ENCODE measurements at places on chromosomes 16 and 17.
A peak's percentile ranks its signal among the peaks of the same experiment; 100 is the strongest.

GRCh38 chr16:2019518-2019920 is at the start of gene NPW:
NPW (plus strand) TSS chr16:2019785.
- no peak for DNase-seq

- DNase-seq = no peak
Observed at GRCh38 chr17:80892900-80893603, 98.6 kb upstream of the CHMP6 start.

- DNase-seq = no peak
Observed at GRCh38 chr16:80283466-80284392, 257.1 kb upstream of the DYNLRB2 start.

DNA sequence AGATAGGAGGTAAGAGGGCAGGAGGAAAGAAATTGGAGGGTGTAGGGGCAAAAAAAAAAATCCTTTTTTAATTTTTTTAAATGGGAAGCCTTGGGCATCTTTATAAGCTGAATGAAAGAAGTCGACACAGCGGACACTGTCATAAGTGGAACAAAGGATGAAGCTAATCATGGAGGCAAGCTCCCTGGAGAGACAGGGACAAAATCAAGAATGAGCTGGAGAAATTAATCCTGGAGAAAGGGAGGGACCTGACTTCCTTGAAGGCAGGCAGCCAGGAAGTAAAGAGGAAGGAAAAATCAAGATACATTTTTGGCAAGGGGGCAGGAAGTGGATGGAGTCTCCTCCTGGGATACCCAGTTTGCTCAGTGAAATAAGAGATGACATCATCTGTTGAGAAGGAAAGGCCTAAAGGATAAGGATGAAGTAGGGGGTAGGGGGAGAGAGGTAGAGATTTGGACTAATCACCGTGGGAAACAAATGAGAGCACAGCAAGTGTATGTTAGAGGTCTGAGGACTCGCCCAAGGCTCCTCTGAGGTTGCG is 179.3 kb downstream of the SLC39A11 start:
- no peak for DNase-seq

DNA sequence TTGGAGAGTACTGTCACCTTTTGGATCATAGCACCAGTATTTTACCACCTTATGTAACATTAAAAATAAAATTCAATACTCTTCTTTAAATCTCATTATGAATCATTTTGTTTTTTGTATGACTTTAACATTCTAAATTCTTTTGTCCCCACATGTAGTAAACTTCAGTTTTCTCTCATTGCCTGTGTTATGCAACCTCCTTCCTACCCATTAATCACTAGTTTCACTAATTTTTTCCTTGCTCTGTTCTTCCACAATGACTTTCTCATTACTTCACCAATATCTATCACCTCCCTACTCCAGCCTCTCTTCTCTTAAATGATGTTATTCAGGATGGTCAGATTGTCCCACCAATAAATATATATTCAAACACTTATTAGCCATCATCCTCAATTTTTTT is 68.7 kb downstream of the TTC19 start:
- no peak for DNase-seq

DNA sequence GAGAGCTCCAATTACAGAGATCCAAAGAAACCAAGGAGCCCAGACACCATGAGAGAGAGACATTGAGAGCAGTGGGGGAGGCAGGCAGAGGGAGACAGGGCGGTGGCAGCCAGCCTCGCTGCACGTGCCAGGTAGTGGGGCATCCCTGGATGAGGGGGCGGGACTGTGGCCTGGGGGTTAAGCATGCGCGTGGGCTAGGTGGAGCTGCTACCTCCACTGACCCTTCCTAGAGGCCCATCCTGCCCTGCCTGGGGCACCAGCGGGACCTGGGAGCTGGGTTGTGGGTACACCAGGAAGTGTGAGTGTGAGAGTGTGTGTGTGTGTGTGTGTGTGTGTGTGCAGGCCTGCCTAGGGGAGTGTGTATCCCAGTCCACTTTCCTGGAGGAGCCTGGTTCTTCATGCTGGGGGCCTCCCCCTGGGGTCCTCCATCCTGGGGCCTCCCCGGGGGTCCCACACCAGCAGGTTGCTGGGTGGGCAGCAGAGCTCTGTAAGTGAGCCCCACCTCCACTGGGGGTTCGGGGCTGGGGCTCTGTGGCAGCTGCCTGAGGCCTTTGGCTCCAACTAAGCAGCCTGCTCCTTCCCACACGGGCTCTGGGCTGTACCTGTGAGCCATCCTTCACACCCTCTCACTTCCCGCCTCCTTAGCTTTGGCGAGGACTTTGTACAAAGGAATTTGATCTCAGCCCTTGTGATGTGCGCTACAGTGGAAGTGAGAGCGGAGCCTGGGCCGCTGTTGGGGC is 127.4 kb downstream of the IRF8 start:
- DNase-seq = no peak

DNA sequence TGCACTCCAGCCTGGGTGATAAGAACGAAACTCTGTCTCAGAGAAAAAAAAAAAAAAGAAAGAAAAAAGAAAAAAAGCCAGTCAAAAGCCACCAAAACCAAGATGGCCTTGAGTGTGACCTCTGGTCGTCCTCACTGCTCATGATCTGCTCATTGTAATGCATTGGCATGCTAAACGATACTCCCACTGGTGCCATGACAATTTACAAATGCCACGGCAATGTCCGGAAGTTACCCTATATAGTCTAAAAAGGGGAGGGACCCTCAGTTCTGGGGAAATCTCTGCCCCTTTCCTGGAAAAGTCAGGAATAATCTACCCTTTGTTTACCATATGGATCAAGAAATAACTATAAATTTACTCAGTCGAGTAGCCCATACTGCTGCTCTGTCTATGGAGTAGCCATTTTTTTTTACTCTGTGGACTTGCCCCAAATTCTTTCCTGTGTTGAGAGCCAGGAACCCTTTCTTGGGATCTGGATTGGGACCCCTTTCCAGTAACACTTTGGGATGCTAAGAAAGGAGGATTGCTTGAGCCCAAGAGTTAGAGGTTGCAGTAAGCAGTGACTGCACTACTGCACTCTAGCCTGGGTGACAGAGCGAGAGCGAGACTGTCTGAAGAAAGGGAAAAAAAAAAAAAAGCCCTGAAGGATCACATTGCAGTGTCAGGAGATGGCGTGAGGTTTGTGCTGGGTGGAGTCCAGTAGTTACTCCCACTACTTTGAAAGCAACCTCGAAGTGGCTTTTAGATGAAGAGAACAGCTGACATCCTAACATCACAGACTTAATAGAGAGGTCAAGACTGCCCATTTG is 3.7 kb upstream of the TMEM231 start:
- no peak for DNase-seq

DNA sequence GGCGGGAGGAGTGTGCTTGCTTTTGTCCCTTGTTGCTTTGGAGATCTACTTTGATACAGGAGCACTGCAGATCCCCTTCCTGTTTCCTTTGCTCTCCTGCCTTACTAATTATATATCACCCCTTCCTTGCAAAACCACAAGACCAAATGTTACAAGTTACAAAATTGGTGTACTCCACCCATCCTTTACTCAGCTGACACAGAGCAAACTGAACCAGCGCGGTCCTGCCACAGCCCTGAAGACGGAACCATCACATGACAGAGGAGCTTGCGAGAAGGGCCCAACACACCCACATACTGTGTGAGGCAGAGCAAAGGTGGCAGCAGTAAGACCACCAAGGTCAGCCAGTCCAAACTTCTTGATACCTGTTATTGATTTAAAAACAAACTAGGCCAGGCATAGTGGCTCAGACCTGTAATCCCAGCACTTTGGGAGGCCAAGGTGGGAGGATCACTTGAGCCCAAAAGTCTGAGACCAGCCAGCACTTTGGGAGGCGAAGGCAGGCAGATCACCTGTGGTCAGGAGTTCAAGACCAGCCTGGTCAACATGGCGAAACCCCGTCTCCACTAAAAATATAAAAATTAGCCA is 33.2 kb downstream of the CYTH1 start:
- peak; percentile 80 for DNase-seq

DNA sequence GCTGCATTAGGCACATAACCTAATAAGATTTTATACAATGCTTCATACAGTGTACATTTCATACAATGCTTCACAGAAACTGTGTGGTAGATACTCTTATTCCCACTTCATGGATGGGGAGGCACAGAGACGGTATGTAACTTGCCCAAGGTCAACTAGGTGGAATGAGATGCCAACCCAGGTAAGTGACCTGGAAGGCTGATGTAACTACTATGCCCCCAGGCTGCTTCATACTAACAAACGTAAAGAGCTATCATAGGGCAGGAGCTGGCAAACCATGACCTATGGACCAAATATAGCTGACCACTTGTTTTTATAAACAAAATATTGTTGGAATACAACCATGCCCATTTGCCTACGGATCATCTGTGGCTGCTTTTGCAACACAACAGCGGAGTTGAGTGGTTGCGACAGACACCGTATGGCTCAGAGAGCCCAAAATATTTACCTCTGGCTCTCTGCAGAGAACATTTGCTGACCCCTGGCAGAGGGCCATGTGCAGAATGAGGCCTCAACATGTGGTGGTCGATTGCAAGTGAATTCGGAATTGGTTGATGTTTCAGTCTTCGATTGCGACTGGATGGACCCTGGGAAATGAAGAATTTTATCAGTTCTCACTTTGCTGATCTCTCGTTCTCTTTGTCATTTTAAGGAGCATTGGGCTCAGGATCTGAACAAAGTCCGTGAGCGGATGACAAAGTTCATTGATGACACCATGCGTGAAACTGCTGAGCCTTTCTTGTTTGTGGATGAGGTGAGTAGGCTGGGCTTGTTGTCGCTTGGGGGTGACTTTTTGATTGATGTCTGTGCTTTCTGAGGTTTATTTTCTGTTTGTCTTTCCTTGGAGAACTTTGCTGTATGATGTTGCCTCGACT is 109.7 kb downstream of the PLCG2 start:
- DNase-seq = no peak

DNA sequence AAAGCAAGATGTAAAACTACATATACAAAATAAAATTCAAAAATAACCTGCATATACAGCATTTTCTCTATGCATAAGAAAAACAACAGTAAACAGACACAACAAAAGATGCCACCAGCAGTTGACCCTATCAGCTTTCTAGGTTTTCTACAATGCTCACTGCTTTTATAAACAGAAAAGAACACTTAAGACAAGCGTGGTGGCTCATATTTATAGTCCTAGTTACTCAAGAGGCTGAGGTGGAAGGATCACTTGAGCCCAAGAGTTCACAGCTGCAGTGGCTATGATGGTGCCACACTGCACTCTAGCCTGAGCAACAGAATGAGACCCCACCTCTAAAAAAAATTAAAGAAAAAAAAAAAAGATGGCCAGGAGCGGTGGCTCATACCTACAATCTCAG is 46.5 kb upstream of the ATP2A3 start:
- DNase-seq = no peak

DNA sequence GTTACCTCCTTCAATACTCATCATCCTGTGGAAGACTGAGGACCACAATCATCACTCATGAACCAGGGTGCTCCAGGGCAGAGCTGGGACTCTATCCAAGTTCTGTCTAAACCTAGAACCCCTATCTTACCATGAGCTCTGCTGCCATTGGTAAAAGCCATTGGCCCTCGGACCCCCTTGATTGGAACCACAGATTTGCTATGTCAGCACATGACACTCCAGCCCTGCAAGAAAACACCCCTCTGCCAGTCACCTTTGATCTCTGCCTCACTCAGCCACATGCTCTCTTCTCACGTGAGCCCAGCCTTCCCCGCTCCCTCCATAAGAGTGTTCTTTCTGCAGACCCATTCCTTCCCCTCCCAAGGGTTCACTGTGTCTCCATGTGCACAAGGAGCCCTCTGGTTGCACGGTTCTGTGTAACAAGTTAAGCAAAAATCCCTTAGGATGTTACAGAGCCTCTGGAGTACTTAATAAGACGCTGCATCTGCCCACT is 468.8 kb upstream of the DYNLRB2 start:
- no peak for DNase-seq

- DNase-seq = peak; percentile 47
Observed at GRCh38 chr17:11996722-11997146, 541 bp downstream of the ZNF18 start.

- no peak for DNase-seq
Observed at GRCh38 chr17:1896243-1897104, 66.7 kb downstream of the RPA1 start.

- DNase-seq = no peak
Observed at GRCh38 chr17:27389542-27390140, 66.6 kb upstream of the KSR1 start.

GRCh38 chr17:70658317-70658716 is 489.0 kb downstream of the KCNJ2 start:
- no peak for DNase-seq

DNA sequence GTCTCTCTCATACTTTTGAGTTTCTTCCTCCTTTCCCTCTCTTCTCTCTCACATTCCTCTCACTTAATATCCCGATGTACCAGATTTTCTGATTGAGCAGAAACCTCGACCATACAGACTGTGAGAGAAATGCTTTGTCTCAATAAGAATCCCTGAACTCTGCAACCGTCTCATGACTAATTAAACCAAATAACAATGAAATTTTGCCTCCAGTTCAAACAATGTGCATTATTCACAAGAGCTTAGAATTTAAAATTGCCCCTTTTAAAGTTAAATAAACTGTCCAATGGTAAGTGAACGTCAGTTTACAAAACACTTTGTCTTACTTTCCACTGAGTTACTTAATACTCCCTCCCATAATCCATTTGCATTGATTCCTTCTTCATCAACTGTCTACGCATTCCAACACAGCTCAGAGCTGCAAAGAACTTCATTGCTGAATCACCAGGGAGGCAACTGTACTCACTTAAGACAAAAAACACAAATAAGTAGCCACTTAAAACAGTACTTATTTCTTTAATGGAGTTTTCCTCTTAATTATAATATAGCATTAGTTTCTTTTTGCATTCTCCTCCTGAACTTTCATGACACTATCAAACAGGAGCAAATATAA is 4.9 kb downstream of the CDH11 start:
- no peak for DNase-seq

DNA sequence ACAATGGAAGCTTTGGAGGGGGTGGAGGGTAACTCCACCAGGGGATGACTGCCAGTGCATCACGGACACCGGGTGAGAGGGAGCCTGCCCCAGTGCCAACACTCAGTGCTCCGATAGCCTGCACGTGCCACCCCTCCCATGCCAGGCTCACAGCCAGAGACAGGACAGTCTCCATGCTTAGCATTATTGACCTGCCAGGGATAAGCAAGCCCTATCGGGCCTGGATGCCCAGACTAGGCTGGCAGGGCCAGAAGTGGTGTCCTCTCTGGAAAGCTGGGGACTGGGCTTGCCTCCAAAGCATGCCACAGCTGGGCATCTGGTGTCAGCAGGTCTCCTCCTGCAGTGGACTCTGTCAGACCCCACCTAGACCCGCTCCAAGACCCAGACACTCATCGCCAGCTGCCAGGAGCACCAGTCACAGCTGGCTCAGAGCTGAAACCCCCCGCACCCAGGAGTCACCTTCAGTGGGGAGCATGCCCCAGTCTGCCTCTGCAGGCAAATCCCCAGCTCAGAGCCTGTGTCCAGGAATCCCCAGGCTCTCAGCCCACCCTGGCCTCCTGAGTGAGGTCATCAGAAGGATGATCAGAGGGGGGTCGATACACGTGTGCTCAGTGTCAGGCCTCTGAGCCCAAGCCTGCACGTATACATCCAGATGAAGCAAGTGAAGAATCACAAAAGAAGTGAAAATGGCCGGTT is 1.8 kb upstream of the RHBDF1 start:
- no peak for DNase-seq

- no peak for DNase-seq
Observed at GRCh38 chr16:86642087-86642486, 63.7 kb downstream of the FOXL1 start.

All from GDM1 (cell line).